ENCODE measurements at places on chromosomes 3 and 15. TPM values are rescaled to one million over a fixed set of nuclear protein-coding genes. Genes with fewer than 3 reads are reported as not detected.

TNNC1 gene
- 1.8 TPM for polyA plus RNA-seq

GRCh38 chr3:177835008-177835407 is 637.7 kb upstream of the TBL1XR1 start:
- DNase-seq = no peak

- DNase-seq = peak; percentile 85
These were observed 217.1 kb upstream of the TPRG1 start for GRCh38 chr3:188954590-188955208.

DNA sequence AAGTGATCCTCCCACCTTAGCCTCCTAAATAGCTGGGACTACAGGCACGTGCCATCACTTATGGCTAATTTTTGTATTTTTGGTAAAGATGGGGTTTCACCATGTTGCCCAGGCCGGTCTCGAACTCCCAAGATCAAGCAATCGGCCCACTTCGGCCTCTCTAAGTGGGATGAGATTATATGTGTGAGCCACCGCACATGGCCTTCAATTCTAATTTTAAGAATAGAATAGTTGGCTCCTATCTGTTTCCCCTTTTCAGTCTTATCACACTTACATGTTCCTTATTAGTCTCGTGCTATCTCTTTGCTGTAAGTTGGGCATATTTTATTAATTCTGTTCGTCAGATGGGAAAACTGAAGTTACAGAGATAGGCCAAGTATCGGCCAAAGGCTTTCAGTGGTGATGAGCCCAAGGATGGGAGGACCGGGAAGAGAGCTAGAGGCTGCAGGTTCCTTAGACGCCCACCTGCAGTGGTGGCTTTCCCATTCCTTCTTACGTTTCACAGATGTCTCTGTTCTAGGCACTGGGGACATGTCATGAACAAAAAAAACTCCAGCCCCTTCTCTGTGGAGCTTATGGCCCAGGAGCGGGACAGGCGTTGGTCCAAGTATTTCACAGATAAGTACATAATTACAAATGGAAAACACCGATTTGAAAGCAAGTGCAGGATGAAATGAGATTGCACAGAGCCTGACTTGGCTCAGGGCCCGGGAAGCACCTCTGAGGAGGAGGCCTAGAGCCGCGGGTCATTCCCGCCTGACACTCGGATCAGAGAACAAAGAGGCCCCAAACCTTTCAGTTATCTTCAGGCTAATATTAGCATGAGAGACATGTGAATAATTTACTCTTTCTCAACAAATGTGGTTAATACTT is 91.1 kb upstream of the KLF13 start:
- peak; percentile 76 for DNase-seq

DNA sequence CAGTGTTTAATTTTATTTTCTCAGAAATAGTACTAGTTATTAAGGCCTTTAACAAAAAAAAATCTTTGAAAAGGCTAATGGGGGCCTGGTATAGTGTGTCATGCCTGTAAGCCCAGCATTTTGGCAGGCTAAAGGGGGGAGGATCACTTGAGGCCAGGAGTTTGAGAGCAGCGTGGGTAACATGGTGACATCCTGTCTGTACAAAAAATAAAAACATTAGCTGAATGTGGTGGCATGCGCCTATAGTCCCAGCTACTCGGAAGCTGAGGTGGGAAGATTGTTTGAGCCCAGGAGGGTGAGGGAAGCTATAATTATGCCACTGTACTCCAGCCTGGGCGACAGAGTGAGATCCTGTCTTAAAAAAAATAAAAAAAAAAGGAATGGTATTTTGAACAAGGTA is 61.9 kb downstream of the TRAK1 start:
- DNase-seq = no peak

SEMA3B gene
- polyA plus RNA-seq = 5.0 TPM

- no peak for DNase-seq
These were observed 88.8 kb downstream of the LARS2 start for GRCh38 chr3:45477041-45477725.

SLC30A4 gene
- polyA plus RNA-seq = 2.5 TPM

DNA sequence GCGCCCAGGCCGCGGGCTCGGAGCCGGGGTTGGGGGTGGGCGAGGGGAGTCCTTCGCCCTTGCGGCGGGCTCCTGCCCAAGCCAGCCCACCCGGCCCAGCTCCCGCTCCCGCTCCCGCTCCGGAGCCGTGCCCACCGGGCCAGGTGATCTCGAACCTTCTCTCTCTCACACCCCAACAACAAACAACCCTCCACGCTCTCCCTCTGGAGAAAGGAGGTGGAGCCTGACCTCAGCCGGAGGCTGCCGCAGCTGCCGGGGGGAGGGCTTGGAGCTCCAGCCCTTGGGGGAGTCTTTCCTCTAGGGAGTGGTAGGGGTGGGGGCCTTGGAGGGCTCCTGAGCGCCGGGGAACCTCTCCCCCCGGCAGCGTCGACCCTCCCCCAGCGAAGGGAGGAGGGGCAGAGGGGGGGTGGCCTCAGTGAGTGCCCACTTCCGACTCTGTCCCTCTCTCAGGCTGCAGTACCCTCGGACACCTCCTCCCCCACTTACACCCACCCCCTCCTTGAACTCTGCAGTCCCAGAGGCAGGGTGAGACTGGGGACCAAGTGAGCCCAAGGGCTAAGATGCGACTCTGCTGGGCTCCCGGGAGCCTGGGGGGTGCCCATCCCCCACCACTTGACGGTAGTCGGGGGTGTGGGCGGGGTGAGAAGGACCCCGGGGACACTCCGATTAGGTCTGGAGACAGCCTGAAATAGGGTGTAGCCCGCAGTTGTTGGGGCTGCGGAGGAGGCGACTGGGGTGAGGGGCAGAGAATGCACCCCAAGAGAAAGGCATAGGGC is 4.4 kb upstream of the BAHD1 start:
- DNase-seq = peak; percentile 69

- DNase-seq = no peak
These were observed 19.0 kb downstream of the FAN1 start for GRCh38 chr15:30922480-30923311.

DNA sequence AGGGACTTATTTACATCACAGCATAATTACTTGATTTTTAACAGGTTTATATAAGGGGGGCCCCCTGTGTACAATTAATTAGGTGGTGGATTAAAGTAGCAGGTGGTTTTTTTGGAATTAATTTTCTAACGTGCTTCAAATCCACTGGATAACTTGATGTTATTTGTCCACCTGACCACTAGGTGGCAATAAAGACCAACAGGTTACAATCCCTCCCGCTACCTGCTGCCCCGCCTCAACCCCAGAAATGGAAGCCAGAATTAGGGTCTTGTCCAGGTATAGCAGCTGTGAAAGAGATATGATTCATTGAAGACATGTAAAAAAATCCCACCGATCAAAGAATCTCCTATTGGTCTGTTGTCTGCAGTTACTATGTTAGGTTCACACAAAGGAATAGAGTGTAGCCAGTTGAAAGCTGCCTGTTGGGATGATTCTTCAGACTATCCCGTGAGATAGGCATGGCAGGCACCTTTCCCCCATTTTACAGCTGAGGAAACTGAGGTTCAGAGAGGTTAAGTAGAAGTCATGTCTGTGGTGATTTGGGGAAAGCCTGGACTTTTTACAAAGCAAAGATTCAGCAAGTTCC is 44.0 kb downstream of the MFSD1 start:
- no peak for DNase-seq

CNTN3 gene
- 2.2 TPM for polyA plus RNA-seq

GRCh38 chr3:23481011-23481615 is 278.0 kb downstream of the UBE2E2 start:
- no peak for DNase-seq

ZPLD1 gene
- polyA plus RNA-seq = 0.34 TPM

DNA sequence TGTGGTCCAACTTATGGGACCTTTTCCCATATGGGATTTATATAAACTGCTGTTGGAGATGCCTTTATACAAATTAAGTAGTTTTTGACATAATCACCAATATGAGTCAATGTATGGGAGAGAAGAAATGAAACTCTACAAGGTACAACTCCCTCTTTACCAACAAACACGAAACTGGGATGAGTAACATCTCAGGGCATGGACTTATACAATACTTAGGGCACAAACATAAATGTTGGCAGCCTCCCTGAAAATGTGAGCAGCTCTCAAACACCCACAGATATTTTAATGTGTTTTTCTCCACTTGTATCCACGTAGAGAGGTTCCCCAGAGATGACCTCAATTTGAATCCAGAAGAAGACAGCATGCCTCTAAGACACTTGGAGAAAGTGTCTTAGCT is 161.6 kb downstream of the MAGI1 start:
- DNase-seq = no peak

DNA sequence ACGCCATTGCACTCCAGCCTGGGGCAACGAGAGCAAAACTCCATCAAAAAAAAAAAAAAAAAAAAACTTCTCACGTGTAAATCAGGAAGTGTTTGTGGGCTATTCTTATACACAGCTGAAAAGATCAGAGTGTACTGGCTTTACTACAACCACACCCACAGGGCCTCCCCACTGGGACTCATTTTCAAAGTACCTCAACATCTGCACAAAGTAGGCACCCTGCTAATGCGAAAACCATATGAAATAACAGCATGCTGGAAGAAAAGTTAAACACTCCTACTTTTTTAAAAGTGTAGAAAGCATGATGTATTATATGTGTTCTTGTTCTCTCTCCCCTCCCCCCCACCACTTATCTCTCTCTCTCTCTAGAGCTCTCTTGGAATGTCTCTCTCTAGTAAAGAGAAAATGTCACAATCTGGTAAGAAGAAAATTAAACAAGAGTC is 11.1 kb downstream of the UACA start:
- no peak for DNase-seq

GRCh38 chr3:142977399-142977728 is 13.9 kb upstream of the PAQR9 start:
- no peak for DNase-seq

DNA sequence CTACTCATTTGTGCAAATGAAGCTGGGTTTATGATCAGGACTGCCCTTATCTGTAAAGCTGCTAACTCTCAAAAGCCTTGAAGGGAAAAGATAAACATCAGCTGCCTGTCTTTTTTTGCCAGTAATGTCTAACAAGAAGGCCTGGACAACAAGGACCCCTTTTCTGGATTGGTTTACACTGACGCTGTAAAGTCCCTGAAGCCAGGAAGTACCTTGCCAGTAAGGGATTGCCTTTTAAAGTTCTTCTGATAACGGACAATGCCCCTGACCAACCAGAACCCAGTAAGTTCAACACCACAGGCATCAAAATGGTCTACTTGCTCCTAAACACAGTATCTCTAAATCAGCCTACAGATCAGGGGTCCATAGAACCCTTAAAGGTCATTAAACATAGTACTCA is 178.0 kb downstream of the PCCB start:
- no peak for DNase-seq

TRIM42 gene
- not detected for polyA plus RNA-seq

GOLGA8S gene
- 0.30 TPM for polyA plus RNA-seq
